ENCODE measurements at places on chromosomes 5 and 9. TPM values are rescaled to one million over a fixed set of nuclear protein-coding genes. Genes with fewer than 3 reads are reported as not detected.
A peak's percentile ranks its signal among the peaks of the same experiment; 100 is the strongest.

Gene TAF11L6
- not detected for polyA plus RNA-seq

Gene PLEKHG4B
- polyA plus RNA-seq = 2.0 TPM

DNA sequence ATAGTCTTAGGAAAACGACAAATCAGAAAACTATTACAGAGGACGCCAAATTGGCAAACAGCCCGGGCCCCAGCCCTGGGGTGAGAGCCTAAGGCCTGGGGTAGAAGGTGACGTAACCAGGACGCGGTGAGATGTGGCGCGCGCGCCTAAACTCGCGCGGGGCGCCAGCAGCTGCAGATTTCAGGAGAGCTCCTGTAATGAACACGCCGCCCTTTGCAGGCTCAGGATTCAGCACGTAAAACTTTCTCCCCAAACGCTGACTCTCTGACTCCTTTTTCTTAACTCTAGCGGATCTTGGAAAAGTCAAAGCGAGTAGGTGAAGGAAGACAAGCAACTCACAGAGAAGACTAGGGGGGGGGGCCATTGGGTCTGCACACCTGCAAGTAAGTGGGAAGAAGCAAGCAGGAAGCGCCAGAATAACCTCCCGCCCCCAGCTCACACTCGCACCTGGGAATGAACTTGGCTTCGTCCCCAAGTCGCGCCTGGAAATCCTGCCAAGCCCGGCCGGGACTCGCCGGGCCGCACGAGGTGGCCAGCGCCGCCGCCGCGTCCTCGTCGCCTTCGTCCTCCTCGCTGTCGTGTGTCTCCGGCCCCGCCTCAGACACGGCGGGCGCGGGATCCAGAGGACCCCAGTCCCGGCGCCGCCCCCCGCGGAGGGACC lies 822 bp downstream of the RASEF start:
- peak; percentile 83 for DNase-seq

GRCh38 chr5:171956887-171957495 lies 49.4 kb downstream of the FBXW11 start:
- DNase-seq = no peak

DNA sequence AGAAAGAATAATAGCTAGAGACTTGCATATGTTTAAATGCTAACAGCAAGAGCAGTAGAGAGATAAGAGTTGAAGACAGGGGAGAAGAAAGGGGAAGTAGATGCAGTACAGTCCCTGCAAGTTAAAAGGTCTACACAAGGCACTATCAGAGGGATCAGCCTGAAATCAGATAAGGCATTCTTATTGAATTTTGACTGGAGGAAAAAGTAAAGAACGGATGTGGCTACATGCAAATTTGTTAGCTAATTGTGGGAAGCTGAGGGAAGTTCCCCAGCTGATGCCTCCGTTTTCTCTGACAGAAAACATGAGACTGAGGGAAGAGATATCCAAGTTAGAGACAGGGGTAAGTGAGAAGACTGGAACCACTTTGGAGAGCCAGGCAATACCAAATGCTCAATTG lies 12.9 kb upstream of the RHOBTB3 start:
- DNase-seq = no peak

GRCh38 chr5:81815321-81815720 lies 64.4 kb upstream of the SSBP2 start:
- DNase-seq = no peak
